NCI-H774 (cell line): ENCODE measurements at places on chromosomes 6 and 20.

GRCh38 chr20:60116128-60116909 is 158.1 kb downstream of the CDH26 start:
- DNase-seq = no peak

DNA sequence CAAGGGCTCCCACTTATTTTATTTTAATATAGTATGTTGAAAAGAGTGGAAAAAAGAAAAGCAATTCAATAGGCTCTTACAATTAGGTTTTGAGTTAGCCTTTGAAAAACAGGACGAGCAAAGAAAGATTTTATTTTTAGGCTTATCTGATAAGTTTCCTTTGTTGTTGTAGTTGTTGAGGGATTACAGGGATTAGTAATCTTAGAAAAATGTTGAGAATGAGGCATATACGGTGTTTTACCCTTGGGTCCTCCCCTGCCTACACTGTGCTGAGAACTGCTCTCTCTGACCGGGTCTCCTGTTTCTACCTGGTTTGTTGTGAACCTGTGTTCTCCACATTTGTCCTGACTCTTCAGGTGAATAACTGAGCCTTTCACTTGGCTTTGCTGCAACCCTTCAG is 16.7 kb downstream of the TRAPPC3L start:
- DNase-seq = no peak

DNA sequence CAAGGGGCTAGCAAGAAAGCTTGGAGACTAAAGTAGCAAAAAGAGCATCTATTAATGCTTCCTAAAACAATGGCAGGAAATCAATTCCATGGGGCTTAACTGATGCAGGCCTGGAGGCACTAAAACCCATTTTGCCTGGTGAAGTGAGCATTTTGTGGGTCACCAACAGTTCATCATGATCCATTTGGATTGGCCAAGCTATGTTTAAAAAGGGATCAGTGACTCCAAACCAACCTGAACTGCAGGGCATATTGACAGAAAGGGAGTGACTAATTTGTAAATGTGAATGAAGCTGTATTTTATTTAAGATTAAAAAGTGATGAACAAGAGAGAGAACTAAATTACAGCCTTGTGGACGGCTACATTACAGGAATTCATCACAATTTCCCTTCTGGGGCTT is 132.0 kb downstream of the PCSK2 start:
- DNase-seq = no peak

GRCh38 chr6:137589067-137589848 is 95.1 kb upstream of the OLIG3 start:
- DNase-seq = no peak

GRCh38 chr6:33874136-33874760 is 70.4 kb upstream of the MLN start:
- DNase-seq = no peak

DNA sequence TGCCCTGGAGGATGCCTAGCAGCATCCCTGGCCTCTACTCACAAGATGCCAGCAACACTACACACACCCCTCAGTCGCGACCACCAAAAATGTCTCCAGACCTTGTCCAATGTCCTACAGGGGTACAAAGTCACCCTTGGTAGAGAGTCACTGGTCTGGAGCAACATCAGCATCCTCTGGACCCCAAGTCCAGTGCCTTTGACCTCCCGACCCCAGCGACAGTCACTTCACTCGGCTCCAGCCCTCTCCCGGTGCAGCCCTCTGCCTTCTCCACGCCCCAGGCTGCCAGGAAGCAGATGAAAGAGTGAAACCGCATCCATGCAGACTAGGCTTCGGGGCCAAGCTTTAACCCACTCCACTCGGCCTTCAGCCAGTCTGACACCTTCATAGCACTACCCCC is 92.0 kb upstream of the SRSF6 start:
- DNase-seq = no peak

GRCh38 chr6:33540768-33541167 is 39.3 kb downstream of the BAK1 start:
- no peak for DNase-seq

GRCh38 chr6:81054036-81054435 is 698.4 kb downstream of the TENT5A start:
- DNase-seq = no peak

GRCh38 chr6:133291671-133292070 is 50.5 kb downstream of the EYA4 start:
- no peak for DNase-seq

GRCh38 chr20:9087531-9088217 is 18.8 kb downstream of the PLCB4 start:
- no peak for DNase-seq

- DNase-seq = no peak
Measured at GRCh38 chr6:46437671-46438221, 53.5 kb downstream of the RCAN2 start.

DNA sequence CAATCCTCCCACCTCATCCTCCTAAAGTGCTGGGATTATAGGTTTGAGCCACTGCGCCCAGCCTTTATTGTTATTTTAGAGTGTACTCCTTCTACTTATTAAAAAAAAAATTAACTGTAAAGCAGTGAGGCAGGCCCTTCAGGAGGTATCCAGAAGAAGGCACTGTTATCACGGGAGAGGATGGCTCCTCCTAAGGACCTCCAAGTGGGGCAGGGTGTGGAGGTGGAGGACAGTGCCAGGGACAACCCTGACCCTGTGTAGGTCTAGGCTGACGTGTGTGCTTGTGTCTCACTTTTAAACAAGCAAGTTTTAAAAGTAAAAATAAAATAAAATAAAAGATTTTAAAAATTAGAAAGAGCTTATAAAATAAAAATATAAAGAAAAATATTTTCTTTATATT is 23.7 kb upstream of the TAF4 start:
- no peak for DNase-seq

DNA sequence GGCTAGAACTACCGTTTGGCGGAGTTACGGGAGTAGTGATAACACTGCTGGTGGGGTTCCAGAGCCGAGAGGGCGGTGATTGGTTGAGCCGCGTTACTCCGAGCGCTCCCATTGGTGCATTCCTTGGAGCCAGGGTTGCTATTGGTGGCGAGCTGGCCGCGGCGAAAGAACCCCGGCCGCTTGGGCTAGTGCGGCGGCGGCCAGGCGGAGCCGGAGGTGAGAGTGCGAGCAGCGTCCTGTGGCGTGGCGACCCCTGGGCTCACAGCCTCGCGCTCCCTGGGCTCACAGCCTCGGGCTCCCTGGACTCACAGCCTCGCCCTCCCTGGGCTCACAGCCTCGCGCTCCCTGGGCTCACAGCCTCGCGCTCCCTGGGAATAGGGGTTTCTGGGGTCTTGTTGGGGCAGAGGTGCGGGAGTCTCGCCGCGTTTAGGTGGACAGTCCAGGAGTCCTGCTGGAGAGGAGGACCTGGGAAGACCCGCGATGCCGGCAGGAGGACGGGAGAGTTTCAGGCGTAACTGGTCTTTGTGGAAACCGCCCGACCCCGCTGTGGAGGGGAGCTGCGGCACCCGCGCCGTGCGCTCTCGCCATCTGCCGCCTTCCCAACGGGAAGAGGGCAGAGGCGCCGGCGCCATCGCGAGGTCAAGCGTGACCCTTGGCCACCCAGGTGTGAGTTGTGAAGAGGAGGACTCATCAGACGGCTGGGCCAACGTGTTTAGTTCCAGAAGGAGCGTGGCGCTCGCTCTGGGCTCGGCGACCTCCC is 12.2 kb downstream of the PRDM13 start:
- no peak for DNase-seq

DNA sequence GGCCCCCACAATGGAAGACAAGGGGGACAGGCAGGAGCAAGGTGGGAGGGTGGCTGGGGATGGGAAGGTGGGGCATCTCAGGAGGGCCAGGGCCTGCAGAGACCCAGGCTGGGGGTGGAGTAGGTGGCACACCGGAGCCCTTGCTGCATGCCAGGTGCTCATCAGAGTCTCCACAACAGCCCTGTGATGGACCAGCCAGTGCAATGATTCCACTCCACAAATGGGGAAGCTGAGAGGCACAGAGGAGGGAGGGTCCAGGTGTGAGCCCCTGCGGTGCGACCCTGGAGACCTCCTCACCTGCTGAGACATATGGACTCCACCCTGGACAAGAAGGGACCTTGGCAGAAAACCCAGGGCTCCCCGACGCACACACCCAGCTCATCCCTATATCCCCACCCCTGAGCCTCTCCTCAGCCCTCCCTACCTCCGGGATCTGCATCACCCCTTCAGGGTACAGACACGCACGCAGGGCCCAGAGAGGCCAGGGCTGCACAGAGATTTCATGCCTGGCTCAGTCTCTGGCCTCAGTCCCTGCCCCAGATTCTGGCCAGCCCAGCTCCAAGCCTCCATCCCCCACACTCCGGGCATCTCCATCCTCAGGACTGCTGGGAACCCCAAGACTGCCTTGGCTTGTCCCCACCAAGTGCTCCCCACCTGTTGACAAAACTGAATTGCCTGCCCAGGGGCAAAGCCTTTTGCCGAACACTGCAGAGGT is 7.1 kb upstream of the GRM4 start:
- DNase-seq = no peak

GRCh38 chr6:3861424-3861823 is 12.3 kb downstream of the FAM50B start:
- DNase-seq = no peak

GRCh38 chr20:49346682-49347081 is 68.8 kb upstream of the ZNFX1 start:
- DNase-seq = no peak

DNA sequence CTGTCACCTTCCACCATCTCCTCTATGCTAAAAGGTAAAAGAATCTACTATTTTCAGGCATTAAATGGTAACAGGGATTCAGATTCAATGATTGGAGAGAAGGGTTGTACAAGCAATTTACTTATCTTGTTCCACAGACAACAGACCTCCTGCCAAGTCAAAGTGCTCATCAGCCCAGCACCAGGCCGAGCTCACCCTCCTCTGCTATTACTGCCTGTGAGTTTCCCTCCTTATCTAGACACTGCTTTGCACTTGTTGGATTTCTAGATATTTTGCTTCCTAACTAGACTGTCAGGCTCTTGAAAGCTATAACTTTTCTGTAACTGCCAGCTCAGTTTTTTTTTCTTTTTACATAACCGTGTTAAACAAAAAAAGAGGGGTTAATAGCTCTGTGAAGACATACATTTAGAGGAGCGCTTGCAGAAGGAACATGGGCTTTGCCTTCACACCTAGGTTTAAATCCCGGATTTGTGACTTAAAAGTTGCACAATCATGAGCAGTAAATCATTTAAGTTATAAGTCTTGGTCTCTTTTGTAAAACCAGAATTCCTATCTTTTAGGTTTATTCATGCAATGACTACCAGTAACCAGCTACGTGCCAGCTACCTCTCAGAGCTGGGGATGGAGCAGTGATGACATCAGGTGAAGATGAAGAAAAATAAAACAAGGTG is 1.1 kb upstream of the FAM162B start:
- DNase-seq = no peak

GRCh38 chr20:50469176-50469723 is 40.9 kb upstream of the PTPN1 start:
- DNase-seq = no peak

- DNase-seq = no peak
Measured at GRCh38 chr6:159760602-159761057, 1.2 kb upstream of the ACAT2 start.

GRCh38 chr6:46940433-46941226 is 18.9 kb upstream of the ADGRF5 start:
- peak; percentile 54 for DNase-seq

- DNase-seq = peak; percentile 32
Measured at GRCh38 chr6:28643017-28643740, 117.5 kb downstream of the GPX5 start.

GRCh38 chr6:153074761-153075160 is 56.3 kb downstream of the RGS17 start:
- DNase-seq = no peak
